Stimulated activated CD8-positive, alpha-beta memory T cell treated with anti-CD3 and anti-CD28 coated beads, Interleukin-2, amount 100 ng/mL, for 48 hours (primary cell): ENCODE measurements at places on chromosomes 3 and 15.

- no peak for DNase-seq
These were observed 53.0 kb downstream of the IQSEC1 start for GRCh38 chr3:13020159-13020750.

GRCh38 chr15:45026651-45027190 lies 3.7 kb downstream of the SORD start:
- no peak for DNase-seq

DNA sequence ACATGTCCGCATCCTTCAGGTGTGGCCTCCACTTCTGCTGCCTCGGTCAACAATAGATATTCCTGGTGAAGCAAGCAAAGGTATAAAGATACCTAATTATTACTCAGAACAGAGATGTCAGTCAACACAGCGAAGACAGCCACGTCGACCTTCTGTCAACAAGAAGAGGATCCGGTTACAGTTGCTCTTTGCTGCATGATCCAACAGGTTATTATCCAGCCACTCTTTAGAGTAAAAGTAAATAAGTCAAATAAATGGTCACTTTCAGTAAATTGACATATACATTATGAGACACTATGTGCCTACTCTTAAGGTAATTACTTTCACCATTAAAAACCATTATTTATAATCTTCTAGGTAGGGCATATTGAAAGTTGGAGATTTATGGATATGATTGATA lies 356.8 kb upstream of the ATP11B start:
- no peak for DNase-seq

GRCh38 chr3:73143821-73144237 lies 82.4 kb downstream of the EBLN2 start:
- no peak for DNase-seq

- DNase-seq: no peak
These were observed 902 bp downstream of the CMTM6 start for GRCh38 chr3:32501783-32502117.

DNA sequence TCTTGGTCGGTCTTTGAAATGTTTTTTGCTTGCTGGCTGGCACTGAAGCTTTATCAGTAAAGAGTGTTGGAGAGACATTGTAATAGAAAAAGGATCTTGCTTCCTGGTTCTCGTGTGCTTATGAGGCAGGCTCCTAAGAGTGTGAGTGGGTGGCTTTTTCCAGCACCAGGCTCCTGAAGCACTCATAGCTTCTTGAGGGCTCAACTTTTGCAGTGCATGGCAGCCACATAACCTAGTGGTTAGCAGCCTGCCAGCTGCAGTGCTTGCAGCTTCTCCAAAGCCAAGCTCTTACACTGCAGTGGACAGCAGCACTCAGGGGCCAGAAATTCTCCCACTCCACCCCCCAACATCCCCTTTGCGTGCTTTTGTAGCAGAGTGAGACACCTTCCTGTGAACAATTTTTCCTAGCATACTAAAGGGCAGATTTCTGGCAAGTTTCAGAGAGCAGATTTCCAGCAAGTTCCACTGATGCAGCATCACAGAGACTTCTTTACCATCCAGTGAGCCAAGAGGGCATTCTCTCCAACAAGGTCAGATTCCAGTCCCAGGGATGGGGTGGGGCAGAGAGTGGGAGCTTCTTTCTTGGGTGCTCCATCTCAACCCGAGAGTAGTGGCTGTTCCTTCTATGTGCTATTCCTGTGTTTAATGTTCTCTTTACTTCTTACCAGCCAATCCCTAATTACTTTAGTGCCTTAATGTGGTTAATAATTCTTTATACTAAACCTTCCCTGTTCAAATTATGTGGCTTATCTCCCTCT lies 15.8 kb upstream of the ARHGEF26 start:
- DNase-seq: no peak
